Mesothelial cell of epicardium (in vitro differentiated cells): ENCODE measurements at places on chromosomes 4 and X.

DNA sequence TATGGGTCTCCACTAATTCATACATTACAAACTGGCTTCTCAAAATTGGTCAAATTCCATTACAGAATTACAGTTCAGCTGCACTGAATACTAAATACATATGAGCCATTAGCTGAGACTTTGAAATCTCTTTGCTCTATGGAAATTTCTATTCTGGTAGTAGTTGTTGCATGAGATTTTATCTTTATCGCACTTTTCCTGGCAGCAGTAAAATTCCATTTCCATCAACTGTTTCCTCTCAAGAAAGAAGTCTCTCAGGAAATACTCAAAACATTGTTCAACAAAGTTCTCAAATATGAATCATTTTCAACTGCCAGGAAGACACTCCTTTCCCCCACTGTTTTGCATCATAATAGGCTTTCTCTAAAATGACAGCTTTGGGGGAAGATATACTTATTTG, 51.3 kb downstream of the ATP11C start:
- no peak for DNase-seq

- DNase-seq = no peak
These were observed 28.8 kb downstream of the SUPT20HL2 start for GRCh38 chrX:24285082-24285481.

GRCh38 chr4:52376132-52376704, 282.9 kb downstream of the USP46 start:
- DNase-seq = no peak

DNA sequence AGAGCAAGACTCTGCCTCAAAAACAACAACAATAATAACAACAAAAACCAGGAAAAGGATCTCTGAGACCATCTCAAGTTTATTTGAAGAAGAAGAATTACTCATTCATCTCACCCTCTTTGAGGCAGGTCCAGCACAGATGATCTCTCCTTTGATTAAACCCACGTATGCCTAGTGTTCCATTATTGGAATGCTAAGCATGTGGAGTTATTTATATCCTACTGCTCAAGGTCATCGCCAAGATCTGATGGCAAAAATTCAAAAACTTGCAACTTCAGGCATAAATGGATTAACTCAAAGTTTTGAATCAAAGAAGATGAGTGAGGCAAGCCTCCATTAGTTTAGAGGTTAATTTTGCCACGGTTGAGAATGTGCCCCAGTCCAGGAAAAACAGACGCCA, 184.2 kb downstream of the DHRSX start:
- no peak for DNase-seq

GRCh38 chr4:81142744-81143143, 72.3 kb downstream of the PRKG2 start:
- no peak for DNase-seq

GRCh38 chrX:10549280-10549679, 71.1 kb downstream of the MID1 start:
- DNase-seq = no peak

- no peak for DNase-seq
These were observed 168.9 kb downstream of the ZNF674 start for GRCh38 chrX:46376246-46376885.

GRCh38 chr4:165011403-165011802, 20.4 kb upstream of the TRIM60 start:
- DNase-seq = no peak

DNA sequence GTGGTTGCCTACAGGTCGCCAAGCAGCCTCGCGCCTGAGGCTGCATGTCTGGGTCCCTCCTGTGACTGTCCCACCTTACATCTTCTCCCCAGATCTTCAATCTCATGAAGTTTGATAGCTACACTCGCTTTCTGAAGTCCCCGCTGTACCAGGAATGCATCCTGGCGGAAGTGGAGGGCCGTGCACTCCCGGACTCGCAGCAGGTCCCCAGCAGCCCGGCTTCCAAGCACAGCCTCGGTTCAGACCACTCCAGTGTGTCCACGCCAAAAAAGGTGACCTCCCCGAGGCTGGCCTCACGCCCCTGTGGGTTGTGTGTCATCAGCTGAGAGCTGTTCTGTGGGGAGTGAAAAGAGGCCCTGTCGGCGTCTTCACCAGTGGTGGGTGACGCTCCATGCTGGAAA, 24.9 kb upstream of the HGFAC start:
- DNase-seq = no peak

DNA sequence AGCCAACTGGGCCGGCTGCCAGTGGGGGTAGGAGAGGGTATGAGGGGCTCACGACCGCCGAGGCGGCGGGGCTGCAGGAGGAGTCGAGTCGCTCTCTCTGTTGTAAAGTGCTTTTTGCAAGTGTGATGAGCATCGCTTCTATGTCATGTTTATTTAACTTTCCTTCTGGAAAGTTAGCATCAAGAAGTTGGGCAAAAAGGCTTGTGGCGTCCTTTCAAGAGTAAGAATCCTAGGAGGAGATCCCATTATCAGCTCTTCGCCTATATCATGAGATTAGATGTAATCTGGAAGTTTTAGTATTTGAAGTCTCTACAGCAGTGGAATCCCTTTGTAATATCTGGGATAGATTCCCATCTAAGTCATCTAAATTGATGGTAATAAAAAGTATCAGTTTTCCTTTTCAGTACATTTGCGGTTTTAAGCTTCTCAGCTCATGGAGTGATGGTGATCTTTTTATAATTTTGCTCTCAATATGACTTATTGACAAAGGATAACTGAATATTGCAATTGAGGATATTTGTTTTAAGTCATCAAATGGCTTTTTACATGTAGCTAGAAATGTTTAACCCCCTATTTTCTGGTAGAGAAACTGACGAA, 1.7 kb downstream of the GALNT7 start:
- DNase-seq = no peak

DNA sequence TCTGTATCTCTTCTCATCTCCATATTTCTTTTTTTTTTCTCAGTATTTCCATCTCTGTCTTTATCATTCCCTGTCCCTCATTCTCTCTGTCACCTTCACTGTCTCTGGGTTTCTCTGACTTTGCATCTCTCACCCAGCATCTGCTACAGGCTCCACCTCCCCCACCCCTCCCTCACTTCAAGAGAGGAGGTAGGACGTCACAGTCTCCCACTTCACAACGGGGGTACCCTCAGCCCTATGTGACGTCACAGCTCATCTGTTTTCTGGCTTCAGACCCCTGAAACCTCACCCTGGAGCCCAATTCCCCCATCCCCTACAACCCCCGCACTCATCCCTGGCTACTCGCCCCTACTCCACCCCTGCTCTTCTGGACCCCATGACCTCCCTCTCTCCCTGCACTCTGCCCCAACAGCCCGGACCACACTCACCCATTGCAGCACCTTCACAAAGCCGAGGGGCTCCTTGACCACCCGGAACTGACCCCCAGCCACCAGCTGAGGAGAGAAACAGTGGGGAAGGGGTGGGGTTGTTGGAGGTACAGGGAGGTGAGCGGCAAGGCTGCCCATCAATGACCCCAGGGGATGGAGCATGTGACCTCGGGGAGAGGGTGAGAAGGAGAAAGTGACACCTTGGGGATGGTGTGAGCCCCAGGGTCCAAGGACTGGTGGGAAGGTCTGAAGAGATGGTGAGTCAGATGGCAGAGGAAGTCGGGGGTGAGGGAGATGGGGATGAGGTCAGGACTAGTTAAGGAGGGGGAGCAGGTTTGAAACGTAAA, 1.3 kb downstream of the SYP start:
- DNase-seq = no peak

DNA sequence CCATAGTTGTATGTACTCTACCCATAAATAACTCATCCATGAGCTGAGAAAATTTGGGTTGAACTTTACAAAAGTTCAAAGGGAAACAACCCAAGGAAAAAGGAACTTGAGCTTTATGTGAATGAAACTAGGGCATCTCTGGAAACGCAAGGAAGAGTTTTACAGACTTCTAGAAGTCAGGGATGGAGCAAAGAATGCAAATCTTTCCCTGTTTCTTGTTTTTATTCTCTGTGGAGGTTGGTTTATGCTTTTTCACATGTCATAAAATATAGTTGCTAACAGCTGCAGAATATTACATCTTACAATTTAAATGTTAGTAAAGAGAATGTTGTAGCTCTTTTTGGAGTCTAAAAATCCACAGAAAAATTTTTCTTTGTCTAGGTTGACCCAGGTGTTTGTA, 754.1 kb downstream of the PCDH7 start:
- DNase-seq = no peak

DNA sequence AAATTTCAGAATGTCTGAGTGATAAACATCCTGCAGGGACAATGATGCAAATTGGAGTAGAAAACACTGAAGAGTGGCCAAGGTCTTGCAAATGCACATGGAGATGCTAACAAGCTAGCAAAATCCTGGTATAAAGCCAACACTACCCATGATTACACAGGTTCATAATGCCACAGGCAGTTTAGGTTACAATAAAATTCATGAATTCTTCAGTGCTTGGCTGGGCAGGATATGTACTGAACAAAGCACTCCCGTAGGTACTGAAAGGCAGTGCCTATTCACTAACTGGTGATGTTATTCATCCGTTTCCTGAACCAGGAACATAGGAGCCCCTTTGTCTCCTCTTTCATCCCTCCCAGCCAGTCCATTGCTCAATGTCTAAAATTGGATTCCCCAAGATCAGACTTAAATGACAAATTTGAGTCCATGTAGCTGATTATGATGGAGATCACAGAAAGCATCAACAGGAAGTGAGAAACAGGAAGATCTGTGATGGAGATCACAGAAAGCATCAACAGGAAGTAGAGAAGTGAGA, 244.5 kb downstream of the DMD start:
- no peak for DNase-seq
